ENCODE measurements at places on chromosomes 4 and X.

DNA sequence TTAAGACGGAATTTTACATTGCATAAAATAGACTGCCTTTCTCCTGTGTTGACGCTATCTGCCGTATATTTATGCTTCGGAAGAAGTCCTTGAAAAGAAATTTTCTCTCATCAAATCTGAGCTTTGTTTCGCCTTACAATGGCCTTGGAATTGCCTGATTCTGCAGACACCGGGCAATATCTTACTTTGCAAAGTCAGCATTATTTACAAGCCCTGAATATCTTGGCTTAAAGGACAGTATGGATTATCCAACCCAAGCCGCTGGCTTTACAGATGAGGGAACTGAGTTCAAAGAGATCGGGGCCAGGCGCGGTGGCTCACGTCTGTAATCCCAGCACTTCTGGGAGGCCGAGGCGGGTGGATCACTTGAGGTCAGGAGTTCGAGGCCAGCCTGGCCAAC is 1.1 kb upstream of the MANBA start:
- DNase-seq, result no peak

GRCh38 chrX:116232833-116233232 is 62.3 kb downstream of the AGTR2 start:
- no peak for DNase-seq

GRCh38 chrX:149950681-149951080 is 12.4 kb upstream of the EOLA2 start:
- no peak for DNase-seq

DNA sequence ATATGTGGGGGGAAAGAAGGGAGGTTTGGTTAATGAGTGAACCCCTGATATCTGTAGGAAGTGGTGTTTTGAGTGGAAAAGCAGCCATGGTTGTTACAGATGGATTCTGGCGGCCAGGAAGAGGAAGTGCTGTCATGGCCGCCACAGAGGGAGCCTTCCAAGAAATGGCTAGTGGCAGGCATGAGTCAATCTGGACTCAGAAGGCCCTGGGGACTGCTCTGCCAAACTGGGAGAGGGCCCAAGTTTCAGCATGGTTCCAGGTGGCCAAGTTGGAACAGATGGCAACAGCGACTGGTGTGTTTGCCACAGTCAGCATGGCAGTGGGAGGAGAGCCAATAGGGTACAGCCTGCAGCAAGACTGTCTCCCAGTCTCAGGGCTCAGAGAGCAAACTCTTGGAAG is 32.5 kb downstream of the ETDB start:
- no peak for DNase-seq

DNA sequence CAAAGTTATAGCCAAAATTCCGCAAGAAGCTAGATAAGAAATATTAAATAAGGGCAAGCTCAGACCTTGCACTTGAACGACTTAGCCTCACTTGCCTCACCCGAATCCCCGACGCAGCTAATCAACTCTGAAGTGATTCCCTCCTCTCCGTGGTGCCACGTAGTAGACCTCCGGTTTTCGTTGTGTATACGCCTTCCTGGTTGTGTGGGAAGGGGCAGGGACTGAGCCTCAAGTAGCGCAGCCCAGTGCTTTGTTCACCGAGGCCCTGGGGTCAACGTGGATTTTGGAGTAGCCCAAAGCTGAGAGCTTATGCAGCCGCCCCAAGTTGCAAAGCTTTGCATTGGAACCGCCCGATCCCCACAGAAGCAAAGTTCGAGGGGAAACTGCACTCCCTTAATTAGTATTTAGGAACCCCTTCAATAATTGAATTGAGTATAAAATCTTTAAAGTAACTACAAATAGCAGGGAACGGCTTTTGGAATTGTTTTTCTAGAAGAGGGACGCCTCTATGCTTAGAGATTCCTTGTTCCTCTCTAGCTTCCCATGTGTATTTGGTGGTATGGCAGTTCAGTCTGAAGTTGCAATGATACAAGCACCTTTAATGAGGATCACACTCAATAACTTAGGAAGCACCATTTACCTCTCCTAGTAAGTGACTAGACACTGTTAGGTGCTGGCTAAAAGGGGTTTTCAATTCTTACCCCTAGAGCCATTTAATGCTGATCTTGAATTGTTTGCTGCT is 55.7 kb downstream of the LINC00632 start:
- DNase-seq, result no peak

DNA sequence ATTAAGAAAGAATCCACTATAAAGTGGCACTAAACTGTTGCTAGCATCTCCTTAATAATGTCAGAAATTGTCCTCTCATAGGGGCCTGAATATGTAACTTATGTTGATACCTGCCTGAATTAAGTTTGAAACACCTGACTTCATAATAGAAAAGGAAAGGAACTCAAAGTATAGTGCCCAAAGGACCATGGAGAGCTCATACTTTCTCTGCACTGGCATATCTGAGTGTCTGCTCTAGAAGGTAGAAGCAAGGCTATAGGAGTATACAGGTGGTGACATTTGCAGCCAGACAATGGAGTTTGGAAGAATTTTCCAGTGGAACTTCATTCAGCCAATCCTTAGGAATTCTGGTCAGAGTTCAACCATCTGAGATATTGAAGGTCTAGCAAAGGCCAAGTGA is 988.9 kb downstream of the RAB28 start:
- no peak for DNase-seq

- no peak for DNase-seq
These were observed 27.5 kb upstream of the MXD4 start for GRCh38 chr4:2289311-2289954.

GRCh38 chrX:32195611-32196010 is 1015.7 kb downstream of the DMD start:
- no peak for DNase-seq

DNA sequence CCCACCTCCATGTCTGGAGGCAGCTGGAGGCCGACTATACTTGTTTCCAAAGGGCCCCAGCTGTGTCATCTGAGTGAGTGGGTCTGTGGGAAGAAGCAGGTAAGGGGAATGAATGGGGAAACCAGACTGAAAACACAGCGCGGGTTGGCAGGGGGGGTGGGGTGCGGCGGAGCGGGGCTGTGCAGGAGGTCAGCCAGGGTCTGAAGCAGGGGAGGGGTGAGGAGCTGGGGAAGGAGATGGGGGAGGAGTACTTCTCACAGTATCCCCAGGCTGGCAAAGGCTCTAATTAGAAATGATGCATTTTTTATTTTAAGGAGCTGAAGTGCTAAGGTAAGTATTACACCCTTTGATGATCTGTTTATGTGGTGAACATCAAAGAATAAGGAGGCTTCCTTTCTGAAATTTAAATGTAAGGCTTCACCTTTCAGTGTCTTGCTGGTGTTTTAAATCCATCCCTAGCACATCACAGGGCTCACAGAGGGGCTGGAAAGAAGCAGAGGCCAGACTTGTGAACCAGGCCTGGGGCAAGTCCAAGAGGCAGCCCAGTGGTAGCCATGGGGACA is 37.5 kb downstream of the SMIM20 start:
- no peak for DNase-seq

DNA sequence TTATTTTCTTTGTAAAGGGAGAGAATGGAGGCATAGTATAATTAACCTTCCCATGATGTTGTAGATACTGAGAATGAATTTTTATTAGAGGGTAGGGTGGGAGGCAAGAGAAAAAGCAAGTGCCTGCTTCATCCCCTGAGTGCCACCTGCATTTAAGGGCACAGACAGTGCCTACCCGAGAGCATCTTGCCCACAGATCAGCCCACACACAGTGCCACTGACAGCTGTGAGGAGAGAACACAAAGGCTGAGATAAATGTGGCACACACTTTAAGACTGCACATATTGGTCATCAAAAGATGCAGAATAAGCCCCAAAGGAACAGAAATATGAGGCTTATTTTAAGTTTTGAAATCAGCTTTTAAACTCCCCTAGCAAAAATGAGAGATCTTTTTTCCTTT is 250.8 kb downstream of the SLC39A8 start:
- DNase-seq, result no peak

DNA sequence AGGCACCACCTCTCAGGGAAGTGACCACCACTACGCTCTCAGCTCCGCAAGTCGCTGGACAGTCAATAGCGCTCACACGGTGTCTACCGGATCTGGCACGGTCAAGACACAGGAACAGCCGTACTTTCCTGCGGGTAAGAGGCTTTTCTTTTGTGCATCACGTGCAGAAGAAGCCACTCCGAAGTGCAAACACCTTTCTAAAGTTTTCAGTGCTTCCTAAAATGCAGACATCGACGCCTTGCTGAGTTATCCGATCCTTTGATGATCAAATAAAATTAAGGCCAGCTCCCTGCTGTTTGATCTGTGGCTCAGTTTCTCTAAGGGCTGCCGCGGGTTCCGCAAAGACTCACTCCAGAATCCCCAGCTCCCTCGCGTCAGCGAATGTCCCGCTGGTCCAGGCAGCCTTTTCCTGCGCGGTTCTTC is 71.8 kb downstream of the FBXO8 start:
- DNase-seq, result no peak

- no peak for DNase-seq
These were observed 851 bp downstream of the POLR2B start for GRCh38 chr4:56979421-56980072.

DNA sequence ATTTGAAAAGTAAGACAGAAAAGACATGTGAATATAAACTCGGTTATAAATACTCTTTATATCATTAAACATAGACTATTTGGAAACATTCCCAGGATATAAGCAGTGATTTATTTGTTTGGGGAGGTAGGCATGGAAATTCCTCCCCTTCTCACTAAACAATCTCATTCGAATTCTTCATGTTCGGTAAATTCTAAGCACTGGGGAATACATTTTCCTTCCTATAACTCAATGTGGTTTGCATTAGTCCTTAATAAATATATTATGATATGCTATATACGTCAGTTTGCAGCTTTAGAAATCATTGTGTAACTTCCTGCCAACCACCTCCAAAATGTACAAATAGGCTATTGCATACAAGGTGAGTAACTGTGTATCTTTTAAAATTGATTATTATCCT is 99.6 kb downstream of the UGT8 start:
- no peak for DNase-seq

- no peak for DNase-seq
These were observed 912.5 kb upstream of the PABPC4L start for GRCh38 chr4:135114079-135114478.
